ENCODE measurements at places on chromosomes 7 and 10.

DNA sequence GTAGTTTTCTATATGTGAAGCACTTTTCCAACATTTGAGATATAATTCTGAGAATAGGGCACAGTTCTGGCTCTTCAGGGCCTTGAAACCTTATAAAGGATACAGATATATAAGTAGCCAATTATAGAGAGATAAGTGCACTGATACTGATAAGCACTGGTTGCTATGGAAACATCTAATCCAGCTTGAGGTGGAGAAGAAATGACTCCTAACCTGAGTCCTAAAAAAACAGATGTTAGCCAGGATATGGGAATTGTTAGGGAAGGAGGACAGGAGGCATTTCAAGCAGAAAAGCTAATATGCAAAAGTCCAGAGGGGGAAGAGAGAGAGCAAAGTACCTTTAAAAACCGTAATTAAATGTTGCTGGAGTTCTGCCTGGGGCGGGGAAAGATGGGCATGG is 30.8 kb downstream of the STRIP2 start:
- no peak for DNase-seq

GRCh38 chr7:157228864-157229422 is 90.2 kb downstream of the UBE3C start:
- peak; percentile 24 for DNase-seq

- DNase-seq, result no peak
These were observed 243.9 kb upstream of the IMMP2L start for GRCh38 chr7:111806232-111806631.

- no peak for DNase-seq
These were observed 2.4 kb upstream of the AIFM2 start for GRCh38 chr10:70135046-70135445.

GRCh38 chr10:72637398-72637857 is 11.5 kb upstream of the MICU1 start:
- peak; percentile 96 for DNase-seq

DNA sequence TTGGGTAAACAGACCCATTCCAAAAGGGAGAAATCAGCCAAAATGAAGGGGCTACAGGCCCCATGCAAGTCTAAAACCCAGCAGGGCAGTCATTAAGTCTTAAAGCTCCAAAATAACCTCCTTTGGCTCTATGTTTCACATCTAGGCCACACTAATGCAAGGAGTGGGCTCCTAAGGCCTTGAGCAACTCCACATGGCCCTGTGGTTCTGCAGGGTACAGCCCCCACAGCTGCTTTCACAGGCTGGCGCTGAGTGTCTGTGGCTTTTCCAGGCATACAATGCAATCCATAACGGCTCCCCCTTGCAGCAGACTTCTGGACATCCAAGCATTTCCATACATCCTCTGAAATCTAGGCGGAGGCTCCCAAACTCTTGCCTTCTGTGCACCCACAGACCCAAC is 9.0 kb downstream of the TMEM243 start:
- DNase-seq, result no peak

GRCh38 chr10:51699145-51699474 is 285 bp downstream of the CSTF2T start:
- peak; percentile 74 for DNase-seq

DNA sequence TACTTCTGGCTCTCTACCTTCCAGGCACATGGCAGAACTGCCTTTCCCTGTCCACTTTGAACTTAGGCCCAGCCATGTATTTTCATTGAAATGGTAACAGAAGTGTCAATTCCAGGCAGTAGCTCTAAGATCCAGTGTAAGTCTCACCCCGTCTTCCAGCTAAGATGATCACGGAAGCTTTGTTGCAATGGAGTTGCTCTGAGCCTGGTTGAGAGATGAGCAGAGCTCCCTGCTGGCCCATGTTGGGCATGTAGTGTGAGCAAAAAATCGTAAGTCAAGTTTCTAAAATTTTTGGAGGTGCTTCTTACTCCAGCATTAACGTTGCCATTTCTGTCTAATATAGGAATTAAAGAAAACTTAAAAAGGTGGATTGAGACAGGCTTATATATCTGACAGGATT is 274.4 kb downstream of the IPMK start:
- DNase-seq, result no peak
